ENCODE measurements at places on chromosomes 12 and 14.
A peak's percentile ranks its signal among the peaks of the same experiment; 100 is the strongest.

DNA sequence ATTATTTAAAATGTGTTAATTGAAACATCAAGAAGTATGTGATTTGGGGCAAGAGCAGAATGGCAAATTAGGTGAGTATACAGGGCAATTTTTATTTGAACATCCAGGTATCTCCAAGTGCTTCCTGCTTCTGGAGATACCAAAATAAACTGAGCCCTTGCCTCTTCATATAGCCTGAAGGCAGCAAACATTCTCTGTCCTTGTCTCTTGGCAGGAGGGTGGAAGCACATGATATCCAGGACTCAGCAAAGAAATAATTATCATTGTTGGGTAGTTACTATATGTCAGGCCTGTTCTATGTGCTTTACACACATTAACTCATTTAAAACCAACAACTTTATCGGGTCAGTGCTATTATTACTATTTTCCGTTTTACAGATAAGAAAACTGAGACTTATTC is 12.5 kb downstream of the LIN7A start:
- DNase-seq: no peak

DNA sequence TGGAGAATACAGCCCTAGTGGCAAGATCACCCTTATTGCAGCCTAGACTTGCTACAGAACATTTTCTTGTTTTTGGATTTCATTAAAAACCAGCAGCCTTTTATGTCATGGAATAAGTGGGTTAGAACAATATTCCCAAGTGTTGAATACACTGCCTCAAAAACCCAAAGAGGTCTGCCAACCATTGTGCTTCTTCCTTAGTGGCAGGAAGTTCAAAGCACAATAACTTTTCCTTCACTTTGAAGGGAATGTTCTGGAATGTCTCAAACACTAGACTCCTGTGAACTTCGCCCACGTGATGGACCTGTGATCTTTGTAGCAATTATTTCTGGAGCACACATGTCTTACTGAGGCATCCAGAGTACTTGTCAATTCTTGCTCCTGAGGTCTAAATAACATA is 8.5 kb downstream of the SLC17A8 start:
- no peak for DNase-seq

DNA sequence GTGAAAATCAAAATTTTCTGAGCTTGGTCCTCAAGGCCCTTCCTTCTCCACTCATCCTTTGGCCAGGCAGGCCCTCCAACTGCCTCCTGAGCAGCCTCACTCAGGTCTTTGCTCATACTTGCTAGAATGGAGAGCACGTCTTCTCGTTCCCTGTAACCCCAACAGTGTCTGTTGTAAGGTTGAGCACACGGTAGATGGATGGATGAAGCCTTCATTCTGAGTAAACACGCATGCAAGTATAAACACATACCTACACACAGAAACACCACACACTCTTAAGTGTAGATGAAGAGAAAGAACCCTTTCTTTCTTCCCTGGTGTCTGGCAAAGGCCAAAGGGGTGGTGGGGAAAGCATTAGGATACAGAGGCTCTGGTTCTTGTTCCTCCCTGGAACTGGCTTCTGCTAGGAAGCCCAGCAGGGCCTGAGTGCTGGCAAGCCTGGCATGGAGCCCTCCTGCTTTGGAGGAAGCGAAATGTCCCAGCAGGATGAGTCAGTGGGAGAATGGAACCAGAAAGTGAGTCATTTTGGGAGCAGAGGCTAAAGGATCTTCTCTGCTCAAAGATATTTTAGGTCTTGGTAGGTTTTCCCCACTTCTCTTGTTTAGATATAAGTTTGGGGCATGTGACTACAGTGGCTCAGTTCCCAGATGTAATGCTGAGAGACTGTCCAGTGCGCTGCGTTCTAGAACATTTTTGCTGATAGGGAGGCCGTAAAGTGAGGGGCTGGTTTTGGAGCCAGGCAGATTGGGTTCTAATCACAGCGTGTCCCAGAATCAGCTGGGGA is 127.4 kb downstream of the CACNA1C start:
- peak; percentile 91 for DNase-seq

DNA sequence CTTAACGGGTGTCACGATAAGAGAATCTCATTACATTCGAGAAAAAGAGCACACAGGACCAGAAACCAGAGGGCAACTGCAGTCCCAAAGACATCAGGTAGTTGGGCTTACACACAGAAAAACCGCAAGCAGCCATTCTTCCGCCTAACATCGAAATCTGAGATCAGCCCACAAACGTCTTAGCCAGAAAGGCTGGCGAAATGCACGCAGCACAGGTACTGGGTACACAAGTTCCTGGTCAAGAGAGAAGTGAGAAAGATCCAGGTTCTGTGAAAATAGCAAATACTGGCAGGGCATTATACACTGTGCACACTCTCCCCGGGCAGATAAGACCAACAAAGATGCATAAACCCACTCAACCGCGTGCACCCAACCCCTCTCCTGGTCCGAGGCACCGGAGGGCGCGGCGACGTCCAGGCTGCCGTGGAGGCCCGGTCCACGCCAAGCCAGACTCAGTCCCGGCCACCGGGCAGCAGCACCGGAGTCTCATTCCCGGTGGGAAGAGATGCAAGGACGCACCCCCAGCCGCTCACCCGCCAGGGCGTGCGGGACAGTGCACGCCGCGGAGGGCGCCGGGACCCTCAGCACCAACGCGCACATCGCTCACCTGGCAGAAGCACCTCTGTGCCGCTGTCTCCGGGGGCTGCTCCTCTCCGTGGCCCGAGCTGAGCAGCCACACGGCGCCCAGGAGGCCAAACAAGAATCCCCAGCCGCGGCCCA is 437 bp downstream of the ERO1A start:
- no peak for DNase-seq

DNA sequence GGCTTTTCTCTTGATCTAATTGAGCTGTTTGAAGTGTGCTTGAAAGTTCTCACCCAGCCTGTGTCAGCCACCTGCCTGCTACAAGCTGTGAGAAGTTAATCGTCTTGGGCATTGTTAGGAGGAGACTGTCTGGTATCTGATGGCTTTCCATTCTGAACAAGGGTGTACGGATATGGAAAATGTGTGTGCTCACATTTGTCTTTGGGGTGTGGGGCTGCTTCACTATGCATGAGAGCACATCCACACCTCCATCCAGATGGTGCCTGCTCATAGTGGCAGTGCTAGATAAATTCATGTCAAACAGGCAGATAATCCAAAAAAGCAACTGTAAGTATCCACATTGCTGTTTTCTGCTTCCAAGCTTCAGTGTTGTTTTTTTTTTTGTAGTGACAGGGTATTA is 462.2 kb downstream of the DIO2 start:
- no peak for DNase-seq

GRCh38 chr14:104422837-104423681 is 156.5 kb upstream of the C14orf180 start:
- DNase-seq: no peak
